ENCODE measurements at places on chromosomes 3 and 15.

GRCh38 chr15:88904257-88904623, 8.9 kb upstream of the HAPLN3 start:
- DNase-seq: no peak

DNA sequence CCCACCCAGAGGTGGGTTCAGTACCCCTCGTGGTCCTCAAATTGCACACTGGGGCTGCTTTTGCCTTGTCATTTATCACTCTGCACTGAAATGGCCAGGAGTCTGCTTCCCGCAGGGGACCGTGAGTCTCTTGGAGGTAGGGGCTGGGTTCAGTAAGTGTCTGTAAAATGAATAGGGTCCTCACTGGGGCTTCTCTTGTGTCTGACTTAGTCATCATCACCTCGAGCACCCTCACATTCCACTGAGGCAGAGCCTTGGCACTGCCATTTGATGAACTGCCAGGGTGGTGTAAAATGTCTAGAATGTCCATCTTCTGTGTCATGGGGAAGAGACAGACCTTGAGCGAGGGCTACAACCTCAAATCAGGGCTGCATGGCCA, 61.0 kb upstream of the RYK start:
- no peak for DNase-seq

- no peak for DNase-seq
Measured at GRCh38 chr15:94843060-94843459, 611.7 kb downstream of the MCTP2 start.

- no peak for DNase-seq
Measured at GRCh38 chr3:59526999-59527398, 477.2 kb upstream of the CFAP20DC start.
